Peyer's patch (tissue), 4 donors: ENCODE measurements at places on chromosomes 16 and 17.

DNA sequence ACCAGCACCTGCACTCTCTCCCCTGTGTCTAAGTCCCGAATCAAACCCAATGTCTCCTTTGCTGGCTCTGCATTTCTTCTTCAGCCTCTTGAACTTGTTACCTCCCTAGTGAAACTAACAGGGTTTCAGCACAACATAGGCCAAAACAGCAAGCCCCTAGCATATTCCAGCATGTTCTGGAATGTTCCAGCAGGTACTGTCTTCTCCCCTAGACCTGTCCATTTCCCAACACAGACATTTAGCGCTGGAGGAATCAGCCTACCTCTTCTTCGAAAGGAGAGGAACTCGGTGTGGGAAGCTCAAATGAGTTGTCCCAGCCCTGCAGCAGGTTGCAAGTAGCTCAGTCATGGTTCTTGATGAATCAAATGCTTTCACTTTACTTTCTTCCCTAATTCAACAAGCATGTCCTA is 47.1 kb downstream of the LITAF start:
- no peak for DNase-seq

DNA sequence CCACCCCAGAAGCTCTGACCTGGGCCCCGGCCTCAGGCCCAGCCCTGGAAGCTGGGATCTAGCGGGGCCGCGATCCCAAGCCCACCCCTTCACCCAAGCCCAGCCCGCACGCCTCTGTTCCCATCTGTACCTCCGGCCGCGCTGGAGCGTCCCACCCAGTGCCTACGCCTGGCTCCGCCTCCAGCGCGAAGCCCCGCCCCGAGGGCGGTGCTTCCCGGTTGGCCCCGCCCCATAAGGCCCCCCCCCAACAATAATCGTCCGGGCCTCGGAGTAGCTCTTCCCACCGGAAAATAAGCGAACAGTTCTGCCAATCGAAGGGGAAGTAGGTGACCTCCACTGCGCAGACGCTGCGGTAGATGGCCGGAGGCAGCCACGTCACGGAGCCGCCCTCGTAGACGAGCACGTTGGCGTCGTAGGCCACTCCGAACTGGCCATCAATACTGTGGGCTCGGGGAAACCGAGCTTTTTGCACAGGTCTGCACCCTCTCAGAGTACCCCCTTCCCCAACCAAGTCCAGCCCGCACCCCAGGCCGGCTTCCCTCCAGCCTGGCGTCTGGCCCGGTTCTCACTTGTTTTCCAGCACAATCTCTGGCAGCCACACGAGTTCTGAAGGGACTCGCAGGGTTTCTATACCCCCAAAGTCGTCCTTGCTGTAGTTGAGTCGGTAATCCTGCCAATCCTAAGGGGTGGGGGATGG is 1.1 kb downstream of the CHRNE start:
- DNase-seq, result no peak

GRCh38 chr16:56629531-56629930 is 2.9 kb upstream of the MT1M start:
- DNase-seq, result no peak

- no peak for DNase-seq
Observed at GRCh38 chr17:44778656-44779210, 19.9 kb downstream of the ADAM11 start.

DNA sequence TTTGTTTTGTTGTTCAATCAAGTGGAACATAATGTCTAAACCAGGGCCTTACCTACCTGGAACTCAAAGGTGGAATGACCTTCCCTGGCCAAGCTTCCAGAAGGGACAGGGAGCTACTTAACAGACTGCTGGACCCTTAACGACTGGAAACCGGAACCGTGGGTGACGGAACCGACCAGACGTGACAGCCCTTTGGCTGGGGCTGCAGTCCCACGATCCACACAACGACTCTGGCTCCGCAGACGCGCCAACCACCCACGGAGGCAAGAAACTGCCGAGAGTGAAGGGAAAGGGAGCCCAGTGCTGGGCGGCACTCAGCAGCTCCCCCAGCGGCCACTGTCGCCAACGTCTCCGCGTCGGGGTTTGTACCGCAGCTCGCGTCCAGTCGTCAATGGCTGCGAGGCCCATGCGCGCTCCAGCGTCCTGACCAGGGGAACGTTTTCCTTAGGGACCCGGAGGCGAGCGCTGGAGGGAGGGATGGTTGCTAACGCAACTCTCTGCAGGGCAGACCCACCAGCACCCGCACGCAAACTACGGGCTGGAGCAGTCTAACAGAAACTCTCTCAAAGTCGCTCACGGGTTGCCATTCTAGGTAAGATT is 5.5 kb upstream of the KIF22 start:
- peak; percentile 85 for DNase-seq

GRCh38 chr16:4894276-4895150 is 42.4 kb downstream of the PPL start:
- no peak for DNase-seq

DNA sequence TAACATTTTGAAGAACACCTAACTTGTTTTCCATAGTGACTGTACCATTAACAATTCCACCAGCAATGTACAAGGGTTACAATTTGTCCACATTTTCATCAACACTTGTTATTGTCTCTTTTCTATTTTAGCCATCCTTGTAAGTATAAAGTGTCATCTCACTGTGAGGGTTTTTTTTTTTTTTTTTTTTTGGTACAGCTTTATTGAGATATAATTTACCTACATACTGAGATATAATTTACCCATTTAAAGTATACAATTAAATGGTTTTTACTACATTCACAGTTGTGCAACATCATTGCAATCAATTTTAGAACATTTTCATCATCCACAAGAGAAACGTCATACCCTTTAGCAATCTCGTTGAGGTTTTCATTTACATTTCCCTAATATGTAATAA is 17.9 kb upstream of the TMIGD1 start:
- DNase-seq, result no peak

DNA sequence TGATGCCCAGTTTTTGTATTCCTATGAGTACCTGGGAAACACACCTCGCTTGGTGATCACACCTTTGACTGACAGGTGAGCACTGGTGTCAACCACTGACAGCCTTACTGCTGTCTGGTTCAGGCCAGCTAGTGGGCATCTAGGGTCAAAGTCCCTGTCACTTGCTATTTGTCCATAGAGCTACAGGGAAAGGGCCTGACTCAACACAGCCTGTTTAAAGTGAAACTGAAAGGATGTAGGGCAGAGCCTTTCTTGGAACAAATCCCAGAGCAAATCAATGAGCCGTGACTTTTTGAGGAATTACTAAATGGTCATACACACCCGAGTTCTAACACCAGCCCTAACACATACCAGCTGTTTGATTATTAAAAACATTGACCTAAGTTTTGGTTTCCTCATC is 106.8 kb downstream of the DNAH9 start:
- DNase-seq, result peak; percentile 54
